ENCODE measurements at places on chromosomes 13 and 19. TPM values are rescaled to one million over a fixed set of nuclear protein-coding genes. Genes with fewer than 3 reads are reported as not detected.

Gene CACNA1A
- 0.52 TPM for total RNA-seq

Gene CEACAM6
- under 0.01 TPM for total RNA-seq

Gene HIPK4
- total RNA-seq, result not detected

Gene TEX26
- total RNA-seq, result not detected

Gene SULT2A1
- total RNA-seq, result not detected

Gene C2CD4C
- total RNA-seq, result 0.52 TPM

Gene TGFBR3L
- total RNA-seq, result 1.6 TPM
